ENCODE measurements at places on chromosomes 16 and 17.

DNA sequence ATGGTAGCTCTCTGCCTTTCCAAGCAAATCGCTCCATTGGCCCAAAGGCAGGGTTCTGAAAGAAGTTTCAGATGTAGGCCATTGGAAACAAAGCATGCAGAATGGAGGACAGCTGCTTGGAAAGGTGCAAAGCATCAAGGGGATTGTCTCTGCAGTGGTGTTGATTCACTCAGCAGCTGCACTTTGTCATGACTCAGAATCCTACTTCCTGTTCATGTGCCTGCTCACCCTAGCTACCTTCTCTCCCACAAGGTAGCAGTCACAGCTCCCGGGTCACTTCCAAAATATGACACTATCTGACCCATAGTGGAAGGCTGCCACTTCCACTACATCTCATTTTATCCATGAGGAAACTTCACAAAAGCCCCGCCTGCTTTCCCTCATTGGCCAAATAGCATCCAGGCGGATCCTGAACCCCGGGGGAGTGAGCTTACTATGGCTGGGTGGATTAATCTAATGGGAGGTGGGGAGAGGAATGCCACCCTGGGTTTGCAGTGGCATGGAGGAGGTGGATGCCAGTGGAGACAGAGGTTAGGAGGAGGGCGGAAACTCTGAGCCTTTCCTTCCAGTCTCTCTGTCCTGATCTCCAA is 74.7 kb upstream of the NKD1 start:
- DNase-seq = peak; percentile 8

GRCh38 chr17:68954146-68954896 is 871 bp downstream of the ABCA8 start:
- DNase-seq = no peak

DNA sequence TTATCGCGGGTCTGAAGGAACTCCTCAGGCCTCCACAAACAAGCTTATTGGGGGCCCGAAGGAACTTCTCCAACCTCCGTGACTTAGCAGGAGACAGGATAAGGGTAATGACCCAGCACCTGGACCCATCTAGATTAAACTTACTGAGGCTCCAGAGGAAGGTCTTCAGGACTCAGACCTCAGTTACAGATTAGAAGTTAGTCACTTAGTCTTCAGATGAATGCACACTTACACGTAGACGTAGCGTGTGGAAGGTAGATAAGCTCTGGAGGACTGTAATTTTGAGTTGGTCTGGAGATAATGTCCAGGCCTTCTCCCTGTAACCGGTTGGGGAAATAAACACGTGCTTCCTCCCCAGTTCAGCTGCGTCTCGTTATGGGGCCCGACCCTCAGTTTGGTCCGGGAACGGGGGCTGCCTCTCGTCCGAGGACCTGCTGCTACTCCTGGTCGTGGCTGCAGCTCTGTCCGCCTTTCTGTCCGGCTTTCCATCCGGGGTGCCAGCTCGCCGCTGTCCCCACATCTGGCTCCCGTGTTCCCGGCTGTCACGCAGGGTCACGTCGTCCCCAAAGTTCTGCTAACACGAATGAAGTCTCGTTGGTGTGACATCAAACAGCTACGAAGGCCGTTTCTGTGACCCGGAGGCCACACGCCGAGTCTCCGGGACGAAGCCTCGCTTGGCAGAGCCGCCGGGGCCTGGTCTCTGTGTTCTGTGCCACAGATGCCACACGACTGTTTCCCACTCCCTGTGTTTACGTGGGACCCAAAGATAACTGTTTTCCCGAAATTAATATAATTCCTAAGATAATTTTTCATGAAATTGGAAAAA is 11.8 kb upstream of the SECTM1 start:
- no peak for DNase-seq

- no peak for DNase-seq
Measured at GRCh38 chr16:88441460-88441859, 11.6 kb upstream of the ZFPM1 start.

DNA sequence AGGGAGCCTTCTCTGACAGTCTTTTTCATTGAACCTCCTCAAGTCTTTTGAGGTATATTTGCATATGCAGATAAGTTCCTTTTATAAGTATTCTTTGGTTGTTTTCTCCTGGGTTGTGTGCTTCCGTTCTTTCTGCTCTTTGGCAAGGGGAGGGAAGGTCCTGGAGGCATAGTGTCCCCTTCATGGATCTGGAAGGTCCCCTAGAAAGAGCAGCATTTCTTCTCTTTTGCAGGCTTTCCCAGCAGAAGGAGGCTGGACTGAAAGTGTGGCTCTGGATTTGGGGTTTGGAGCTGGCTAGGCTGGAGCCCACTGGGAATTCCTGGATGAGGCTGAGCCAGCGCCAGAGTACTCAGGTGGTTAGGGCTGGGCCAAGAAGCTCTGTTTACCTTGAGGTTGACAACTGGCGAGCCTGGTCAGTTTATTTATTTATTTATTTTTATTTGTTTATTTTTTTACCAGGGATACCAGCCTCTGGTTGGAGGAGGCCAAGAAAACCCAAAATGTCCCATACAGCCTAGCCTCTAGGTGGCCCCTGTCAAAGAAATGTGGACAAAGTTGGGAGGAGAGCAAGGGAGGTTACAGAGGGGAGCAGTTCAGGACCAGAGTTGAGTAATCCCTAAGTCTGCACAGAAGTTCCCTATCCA is 5.4 kb upstream of the TOP2A start:
- DNase-seq = no peak

DNA sequence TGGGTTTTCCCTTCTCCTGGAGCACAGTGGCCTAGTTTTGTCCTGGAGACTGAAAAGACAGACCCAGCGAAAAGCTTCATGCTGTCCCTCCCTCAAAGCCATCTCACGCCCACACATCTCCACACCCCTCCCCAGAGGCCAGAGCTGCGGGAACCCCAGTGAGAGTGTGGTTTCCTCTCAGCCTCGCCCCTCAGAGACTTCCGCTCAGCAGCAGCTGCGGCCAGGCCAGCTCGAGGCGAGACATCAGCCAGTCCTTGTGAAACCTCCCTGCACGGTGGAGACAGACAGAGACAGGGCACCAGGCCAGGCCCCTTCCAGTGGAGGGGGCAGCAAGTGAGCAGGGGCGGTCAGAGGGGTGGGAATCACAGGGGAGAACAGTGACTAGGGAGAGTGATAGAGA is 77.0 kb upstream of the TNRC6C start:
- DNase-seq = peak; percentile 42

- DNase-seq = no peak
Measured at GRCh38 chr16:49355933-49356665, 17.5 kb upstream of the C16orf78 start.

DNA sequence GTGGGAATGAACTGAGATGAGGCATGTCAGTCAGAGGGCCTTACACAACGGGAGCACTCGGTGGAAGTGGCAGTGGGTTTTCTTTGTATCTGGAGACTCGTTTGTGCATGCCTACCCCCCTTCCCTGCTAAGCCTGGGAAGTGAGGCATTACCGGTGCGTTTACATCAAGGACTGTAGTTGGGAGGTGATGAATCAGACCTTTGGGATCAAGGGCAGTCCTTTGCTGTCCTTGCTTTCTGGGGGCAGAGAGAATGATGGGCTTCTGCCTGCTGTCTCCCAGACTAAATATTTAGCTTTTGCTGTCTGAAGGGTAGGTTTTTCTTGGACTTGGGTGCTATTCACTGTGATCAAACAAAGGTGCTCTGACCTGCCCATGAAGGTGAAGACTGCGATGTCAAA is 83.0 kb downstream of the WWP2 start:
- DNase-seq = no peak

DNA sequence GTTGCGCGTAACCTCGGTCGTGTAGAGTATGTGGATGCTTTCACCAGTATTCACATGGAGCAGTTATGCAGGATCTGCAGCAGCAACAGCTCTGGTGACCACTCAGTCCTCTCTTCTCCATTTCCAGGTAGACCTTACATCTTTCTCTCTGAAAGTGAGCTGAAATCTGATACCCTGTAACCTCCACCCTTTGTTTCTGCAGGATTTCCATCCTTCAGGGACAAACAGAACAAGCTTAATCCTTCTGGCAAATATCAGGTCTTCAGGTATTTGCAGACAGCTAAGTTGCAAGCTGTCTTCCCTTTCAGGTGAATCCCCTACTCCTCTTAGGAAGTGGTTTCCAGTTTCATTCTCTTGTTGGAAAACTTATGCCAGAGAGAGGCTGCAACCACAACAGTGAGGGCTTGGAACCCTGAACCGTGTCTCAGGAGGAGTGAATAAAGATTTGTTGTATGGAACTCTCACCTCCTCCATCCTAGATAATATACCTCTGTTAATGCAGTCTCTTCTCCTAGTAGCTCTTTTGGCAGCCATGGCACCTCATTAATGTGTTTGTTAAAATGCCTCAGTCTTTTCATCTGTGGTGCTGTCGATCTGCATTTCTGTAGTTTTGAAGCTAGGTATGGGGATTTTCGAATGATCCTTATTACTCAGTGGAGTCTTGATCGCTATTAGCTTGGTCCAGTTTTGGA is 172.5 kb downstream of the PRKCA start:
- no peak for DNase-seq

GRCh38 chr17:6048486-6048885 is 21.7 kb upstream of the WSCD1 start:
- DNase-seq = no peak

- DNase-seq = no peak
Measured at GRCh38 chr17:40022961-40023541, 7.8 kb downstream of the CSF3 start.

GRCh38 chr17:17942846-17943245 is 29.4 kb downstream of the TOM1L2 start:
- DNase-seq = no peak

DNA sequence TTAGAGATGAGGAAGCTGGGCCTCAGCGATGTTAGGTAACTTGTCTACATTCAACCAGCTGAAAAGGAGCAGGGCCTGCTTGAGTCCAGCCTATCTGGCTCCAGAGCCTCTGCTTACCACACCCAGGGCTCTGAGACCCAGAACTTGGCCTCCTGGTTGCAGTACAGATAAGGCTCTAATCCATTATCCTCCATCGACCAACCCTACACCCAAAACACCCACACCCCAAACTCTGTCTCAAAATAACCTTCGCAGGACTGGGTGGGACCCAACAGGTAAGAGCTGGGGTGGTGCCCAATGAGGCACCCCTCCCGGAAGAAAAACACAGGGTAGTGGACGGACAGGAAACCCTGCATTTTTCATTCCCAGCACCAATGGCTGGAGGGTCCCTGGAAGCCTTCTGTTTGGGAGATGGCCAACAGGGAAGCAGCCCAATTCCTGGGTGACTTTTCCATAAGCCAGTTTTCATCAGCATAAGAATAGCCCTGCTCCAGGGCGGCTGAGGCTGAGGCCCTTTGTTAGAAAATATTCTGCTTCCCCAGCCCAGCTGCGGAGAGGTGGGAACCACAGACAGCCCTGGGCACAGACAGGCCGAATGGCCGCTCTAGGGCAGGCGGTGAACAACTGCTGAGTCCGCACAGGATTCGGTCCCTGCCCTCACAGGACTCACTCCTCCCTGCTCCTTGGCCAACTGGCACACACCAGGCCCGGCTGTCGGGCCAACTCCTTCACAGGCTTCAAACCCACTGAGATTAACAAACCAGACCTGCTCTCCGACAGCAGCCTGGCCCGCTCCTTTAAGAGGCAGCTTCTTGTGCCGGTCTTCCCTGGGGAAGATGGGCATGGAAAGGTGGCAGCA is 9.8 kb downstream of the SMIM5 start:
- no peak for DNase-seq

GRCh38 chr16:87163637-87164036 is 153.6 kb downstream of the C16orf95 start:
- DNase-seq = no peak

GRCh38 chr17:56030009-56030624 is 123.2 kb upstream of the ANKFN1 start:
- no peak for DNase-seq
